ENCODE measurements at places on chromosomes 5 and 9.

DNA sequence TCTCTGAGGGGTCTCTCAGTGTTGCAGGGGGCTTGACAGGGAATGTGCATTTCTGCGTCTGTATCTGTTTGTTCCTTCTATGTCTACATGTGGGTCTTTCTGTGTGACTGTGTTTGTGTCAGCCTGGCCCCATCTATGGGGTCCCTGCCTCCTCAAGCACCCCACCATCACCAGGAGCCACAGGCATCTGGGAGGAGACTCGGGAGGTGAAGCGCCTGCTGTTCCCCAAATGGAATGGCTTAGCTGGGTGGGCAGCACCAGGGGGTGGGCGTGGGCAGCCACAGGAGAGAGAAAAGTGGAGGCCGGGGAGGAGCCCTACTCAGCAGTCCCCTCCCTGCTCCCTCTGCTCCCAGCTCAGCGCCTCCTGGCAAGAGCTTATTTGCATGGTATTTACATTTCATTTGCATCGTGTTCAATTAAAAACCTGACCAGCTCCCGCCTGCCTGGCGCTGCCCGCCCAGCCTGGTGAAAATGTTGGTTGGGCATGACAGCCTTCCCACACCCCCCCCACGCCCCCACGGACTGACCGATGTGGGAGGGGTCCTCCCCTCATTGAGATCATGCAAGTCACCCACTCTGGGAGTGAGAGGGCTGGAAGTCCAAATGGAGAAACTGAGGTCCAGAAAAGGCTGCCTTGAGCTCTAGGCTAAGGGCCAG, 50.5 kb downstream of the CXXC5 start:
- DNase-seq = no peak

GRCh38 chr9:71990466-71990865, 69.9 kb downstream of the C9orf57 start:
- no peak for DNase-seq

DNA sequence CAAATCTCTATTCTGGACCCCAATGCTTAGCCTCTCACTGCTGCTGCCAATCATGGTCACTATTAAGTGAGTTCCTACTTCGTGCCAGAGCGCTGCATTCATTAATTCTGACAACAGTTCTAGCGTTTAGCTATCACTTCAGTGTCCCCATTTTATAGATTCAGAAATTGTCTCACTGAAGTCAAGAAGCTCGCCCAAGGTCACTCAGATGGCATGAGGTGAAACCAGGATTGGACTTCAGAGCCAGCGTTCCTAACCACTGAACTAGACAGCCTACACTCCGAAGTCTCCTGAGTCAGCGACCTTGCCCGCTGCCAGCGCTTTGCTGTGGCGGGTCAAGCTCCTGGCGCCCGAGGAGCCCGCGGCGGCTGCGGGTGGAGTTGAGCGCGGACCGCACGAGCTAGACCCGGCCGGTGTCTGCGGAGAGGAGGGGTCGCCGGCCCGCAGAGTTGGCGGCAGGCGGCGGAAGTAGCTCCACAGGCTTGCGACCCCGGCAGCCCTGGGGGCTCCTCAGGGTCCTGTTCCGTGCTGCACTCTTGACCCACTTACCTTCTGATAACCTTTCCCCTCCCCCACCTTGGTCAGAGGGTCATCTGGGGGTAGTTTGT, 2.1 kb upstream of the GABRB2 start:
- no peak for DNase-seq

DNA sequence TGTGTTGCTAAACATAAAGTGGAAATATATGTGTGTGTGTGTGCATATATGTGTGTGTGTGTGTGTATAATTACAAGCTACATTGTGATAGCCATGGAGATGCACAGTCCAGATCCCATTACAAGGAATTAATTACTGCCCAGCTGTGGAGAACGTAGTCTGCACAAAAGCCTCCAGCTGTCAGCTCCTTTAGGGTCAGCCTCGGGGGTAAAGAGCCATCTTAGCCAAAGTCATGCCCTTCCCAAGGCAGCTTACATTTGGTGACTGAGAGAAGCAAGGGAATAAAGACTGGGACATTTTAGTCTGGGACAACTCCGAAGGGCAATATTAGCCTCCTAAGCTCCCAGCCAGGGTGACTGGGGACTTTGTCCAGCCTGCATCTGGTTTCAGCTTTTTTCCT, 21.9 kb upstream of the FOCAD start:
- no peak for DNase-seq

DNA sequence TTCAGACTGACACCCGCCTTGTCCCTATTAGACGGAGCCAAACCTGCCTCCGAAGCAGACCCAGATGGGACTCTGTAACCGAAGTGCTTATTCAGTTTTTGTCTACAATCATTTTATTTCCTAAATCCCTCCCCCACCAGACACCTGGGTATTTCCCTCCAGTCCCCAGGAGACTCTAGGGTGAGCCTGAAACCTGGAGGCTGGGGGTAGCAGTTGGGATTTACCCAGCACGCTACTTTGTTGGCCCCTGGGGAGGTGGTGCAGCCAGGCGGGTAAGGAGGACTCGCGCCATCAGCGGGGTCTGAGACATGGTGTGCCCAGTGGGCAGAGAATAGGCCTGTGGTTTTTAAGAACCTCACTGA, 1.3 kb upstream of the LHX2 start:
- DNase-seq = no peak

DNA sequence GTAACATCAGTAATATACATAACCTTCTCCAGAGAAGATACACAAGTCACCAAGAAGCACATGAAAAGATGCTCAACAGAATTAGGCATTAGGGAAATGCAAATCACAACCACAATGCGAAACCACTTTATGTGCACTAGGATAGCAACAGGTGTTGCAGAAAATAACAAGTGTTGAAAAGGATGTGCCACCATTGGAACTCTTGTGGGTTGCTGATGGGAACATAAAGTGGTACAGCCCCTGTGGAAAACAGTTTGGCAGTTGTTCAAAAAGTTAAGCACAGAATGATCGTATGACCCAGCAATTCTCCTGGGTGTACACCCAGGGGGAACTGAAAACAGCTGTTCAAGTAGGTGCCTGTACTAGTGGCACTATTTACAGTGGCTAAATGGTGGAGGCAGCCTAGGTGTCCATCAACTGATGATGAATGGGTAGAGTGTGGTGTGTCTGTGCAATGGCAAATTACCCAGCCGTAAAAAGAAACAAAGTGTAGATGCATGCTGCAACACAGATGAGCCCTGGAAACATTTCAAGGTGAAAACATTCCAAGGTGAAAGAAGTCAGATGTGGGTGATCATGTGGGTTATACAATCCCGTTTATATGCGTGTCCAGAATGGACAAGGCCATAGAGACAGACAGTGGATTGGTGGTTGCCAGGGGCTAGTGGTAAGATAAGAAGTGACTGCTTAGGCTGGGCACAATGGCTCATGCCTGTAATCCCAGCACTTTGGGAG, 27.2 kb downstream of the CCDC69 start:
- no peak for DNase-seq

GRCh38 chr5:28234356-28234968, 1196.1 kb upstream of the CDH9 start:
- DNase-seq = no peak

- no peak for DNase-seq
Measured at GRCh38 chr5:60945813-60946187, 795 bp downstream of the NDUFAF2 start.

DNA sequence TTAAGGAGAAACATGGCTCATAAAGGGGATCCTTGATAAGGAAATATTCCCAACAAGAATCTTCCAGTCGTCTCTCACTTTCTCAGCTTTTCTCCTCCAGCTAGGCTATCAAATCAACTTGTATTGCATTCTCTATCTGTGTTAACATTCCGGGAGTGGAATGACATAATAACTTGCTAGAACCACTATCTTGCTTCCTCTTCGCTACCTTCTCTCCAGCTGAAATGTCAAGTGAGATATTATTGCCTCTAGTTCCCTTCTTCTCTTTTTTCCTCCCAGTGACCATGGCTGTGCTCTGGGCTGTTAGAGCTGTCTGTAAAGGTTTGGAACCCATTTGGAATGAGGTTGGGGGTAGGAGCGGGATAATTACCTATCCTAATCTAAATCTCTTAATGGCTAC, 1329.5 kb upstream of the WWC1 start:
- DNase-seq = no peak

DNA sequence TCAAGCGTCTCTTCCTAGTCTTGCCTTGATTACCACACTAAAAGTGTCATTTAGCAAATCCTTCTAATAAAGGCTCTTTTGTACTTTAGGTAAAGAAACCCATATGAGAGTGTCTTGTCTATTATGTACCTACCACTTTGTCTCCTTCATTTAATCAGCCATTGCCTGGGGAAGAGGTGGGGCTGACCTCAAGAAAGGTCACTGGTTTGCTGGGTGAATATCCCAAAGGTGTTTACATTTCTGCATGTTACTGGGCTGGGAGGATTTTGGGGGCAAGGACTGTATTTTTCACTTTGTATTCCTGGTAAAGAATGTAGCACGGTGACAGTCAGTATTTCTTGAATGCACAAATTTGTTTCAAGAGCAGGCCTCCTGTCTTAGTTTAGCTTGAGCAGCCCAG, 11.9 kb upstream of the RPS23 start:
- DNase-seq = no peak

DNA sequence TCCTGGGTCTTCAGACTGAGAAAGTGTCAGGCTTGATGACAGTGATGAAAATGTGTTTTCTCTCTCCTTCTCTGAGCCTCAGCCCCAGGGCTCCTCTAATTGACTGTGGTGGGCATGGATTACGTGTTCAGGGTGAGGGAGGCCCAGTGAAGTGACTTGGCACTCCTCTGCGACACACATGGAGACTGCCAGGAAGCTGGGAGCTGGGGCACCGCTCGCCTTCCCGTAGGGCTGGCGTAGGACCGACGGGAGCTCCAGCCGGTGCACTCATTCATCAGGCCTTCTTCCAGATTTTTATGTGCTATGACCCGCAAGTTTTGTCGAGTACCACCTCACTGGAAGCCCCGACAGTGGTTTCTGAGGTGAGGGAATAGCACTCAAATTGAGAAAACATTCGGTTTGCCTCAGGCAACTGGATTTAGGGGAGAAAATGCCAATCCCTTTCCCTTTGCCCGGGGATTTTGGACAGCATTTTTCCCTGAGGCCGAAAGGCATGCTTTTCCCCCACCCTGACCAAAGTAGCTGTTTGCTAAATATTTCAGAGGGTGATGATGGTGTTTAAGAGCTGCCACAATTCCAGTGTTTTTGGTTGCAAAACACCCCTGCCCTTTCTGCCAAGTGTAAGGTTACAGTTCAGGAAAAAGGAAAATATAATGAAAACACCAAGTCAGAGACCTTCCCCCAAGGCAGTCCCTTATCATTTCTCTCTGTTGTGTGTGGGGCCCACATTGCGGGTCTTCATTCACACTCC, 83.7 kb downstream of the PCSK5 start:
- no peak for DNase-seq

DNA sequence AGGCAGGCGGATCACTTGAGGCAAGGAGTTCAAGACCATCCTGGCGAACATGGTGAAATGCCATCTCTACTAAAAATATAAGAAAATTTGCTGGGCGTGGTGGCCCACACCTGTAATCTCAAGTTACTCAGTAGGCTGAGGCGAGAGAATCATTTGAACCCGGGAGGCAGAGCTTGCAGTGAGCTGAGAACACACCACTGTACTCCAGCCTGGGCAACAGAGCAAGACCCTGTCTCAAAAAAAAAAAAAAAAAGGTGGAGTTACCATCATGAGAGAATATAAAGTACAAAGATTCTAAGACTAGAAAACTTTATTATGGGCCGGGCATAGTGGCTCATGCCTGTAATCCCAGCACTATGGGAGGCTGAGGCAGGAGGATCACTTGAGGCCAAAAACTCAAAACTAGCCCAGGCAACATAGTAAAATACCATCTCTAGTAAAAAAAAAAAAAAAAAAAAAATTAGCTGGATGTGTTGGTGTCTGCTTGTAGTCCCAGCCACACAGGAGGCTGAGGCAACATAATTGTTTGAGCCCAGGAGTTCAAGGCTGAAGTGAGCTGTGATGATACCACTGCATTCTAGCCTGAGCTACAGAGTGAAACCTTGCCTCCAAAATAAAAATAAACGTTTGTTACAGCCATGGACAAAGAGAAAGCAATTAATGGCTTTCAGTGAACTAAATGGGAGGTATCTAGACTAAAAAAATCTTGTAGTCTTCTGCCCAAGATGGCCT, 12.9 kb downstream of the ANXA2R start:
- no peak for DNase-seq

- no peak for DNase-seq
Measured at GRCh38 chr5:124596595-124597421, 149.6 kb downstream of the ZNF608 start.

DNA sequence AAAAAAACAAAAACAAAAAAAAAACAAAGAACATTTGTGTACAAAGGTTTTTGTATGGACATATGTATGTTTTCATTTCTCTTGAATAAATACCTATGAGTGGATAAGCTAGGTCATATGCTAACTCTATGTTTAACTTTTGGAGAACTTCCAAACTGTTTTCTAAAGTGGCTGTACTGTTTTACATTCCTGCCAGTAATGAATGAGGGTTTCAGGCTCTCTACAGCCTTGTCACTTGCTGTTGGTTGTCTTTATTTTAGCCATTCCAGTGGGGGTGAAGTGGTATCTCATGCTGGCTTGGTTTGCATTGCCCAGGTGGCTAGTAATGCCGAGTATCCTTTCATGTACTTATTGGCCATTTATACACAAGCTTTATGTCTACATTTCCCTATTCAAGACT, 9.1 kb upstream of the TRIO start:
- no peak for DNase-seq

DNA sequence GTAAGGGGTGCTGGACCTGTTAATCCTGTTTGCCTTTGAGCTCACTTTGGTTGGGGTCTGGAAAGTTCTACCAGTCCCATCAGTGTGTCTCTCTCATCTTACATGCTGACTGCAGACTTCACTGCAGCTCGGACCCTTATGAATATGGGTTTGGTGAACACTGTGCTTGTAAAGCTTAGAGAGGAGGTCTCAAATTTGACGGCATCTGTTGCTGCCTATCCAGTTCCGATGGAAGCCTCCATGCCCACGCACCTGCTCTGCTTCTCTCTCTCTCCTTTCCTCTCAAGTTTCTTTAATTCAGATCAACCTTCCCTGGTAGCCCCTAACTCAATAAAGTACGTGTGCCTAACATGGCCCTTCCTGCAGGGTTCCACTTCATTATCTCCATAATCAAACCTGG, 217.9 kb downstream of the HSPA4 start:
- DNase-seq = no peak

DNA sequence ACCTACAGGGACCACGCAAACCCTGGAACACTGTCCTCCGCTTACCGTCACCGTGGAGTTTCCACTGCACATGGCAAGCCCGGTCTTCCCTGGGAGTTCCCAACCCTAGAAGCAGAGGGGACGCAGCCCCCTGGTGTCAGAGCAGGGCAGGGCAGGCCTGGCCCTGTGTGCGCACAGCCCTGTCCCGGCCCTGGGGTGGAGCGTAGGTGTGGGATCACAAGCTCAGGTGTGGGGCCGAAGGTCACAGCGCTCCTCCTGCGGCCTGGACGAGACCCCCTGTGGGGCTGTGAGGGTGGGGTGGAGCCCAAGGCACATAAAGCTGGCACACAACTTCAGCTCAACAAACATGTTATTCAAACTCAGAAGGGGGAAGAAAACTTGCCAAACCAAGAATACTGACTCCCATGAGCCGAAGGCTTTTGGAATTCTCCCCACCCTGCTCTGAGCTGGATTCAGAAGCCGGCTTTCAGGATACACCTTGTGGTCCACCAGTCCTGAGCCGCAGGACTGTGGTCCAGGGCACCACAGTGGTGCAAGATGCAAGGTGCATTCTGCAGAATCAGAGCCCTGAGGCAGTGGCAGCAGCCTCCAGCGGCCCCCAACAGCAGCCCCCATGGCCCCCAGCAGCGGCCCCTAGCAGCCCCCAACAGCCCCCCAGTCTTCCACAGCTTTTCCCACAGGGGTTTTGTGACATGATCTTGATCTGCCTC, 11.8 kb upstream of the EXOC3 start:
- no peak for DNase-seq
